MV-4-11 (cell line): ENCODE measurements at places on chromosomes 12 and 14.

DNA sequence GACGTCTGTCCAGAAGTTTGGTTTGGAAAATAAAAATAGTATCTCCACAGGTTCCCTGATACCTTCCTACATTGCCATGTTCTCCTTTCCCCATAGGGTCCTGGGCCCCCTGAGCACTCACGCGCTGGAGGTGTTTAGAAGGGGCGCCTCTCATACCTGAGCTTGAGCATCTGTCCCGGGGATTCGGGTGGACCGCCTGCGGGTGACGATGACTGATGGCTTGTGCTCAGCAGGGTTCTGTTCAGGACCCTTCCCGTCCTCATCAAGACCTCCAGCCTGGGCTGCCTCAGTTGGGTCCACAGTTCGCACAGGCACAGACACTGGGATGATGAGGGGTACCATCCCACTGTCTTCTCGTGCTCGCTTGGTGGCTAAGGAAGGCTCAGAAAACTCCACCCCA lies 22.7 kb upstream of the PNMA1 start:
- no peak for DNase-seq

GRCh38 chr14:75522224-75522982 lies at the start of gene BATF:
Gene BATF (plus strand): TSS chr14:75522469. CDS start chr14:75522683, 214 bp downstream.
- DNase-seq: peak; percentile 72

GRCh38 chr12:82415402-82415801 lies 57.1 kb downstream of the METTL25 start:
- no peak for DNase-seq

DNA sequence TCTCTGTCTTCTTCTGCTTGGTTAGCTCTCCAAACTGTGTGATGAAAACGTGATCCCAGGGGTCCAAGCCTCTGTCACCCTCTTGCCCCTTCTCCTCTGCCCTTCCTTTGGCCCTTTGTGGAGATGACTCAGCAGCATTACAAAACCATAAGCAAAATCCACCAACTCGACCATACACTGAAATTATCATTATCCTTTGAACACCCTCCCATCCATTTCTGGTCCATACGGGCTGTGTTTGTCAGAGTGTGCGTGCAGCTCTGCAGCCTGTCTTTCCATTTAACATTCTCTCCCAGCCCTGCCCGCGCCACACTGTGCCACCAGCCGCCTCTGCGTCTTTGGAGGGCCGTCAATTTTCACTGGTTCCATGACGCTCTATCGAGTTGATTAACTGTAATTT lies 69.2 kb downstream of the SLC25A47 start:
- DNase-seq: peak; percentile 63

- no peak for DNase-seq
Observed at GRCh38 chr14:91870890-91871289, 3.6 kb upstream of the TC2N start.

DNA sequence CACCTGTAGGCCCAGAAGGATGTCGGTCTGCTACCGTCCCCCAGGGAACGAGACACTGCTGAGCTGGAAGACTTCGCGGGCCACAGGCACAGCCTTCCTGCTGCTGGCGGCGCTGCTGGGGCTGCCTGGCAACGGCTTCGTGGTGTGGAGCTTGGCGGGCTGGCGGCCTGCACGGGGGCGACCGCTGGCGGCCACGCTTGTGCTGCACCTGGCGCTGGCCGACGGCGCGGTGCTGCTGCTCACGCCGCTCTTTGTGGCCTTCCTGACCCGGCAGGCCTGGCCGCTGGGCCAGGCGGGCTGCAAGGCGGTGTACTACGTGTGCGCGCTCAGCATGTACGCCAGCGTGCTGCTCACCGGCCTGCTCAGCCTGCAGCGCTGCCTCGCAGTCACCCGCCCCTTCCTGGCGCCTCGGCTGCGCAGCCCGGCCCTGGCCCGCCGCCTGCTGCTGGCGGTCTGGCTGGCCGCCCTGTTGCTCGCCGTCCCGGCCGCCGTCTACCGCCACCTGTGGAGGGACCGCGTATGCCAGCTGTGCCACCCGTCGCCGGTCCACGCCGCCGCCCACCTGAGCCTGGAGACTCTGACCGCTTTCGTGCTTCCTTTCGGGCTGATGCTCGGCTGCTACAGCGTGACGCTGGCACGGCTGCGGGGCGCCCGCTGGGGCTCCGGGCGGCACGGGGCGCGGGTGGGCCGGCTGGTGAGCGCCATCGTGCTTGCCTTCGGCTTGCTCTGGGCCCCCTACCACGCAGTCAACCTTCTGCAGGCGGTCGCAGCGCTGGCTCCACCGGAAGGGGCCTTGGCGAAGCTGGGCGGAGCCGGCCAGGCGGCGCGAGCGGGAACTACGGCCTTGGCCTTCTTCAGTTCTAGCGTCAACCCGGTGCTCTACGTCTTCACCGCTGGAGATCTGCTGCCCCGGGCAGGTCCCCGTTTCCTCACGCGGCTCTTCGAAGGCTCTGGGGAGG lies at the start of gene LTB4R:
LTB4R (plus strand) TSS at position 857 of the 959 bp plus-strand sequence. CDS start 4,150 bp downstream, outside the sequence.
- peak; percentile 74 for DNase-seq

DNA sequence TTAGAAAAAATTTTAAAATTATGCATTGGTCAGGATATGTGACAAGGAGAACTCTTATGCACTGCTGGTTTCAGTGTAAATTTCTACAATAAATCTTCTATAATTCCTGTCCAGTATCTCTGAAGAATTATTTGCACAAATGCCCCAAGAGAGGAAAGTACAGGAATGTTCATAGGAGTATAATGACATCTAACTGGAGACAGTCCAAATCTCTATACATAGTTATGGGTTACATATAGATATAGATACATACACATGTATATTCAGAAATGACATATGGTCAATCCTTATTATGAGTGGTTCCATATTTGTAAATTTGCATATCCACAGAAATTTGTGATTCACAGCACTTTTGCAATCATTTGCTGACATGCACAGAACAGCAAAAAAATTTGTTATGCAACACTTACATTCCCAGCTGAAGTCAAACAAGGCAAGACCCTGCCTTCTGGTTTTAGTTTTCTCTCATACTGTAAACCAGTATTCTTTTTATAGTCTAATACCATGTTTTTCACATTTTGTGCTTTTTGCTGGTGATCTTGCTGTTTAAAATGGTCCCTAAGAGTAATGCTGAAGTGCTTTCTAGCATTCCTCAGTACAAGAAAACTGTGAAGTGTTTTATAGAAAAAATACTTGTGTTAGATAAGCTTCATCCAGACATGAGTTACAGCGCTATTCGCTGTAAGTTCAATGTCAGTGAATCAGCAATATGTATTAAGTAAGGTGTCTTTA lies 103.8 kb downstream of the SLC16A7 start:
- DNase-seq: peak; percentile 74

GRCh38 chr12:96495155-96495554 lies 5.8 kb downstream of the CFAP54 start:
- DNase-seq: no peak

GRCh38 chr14:85241022-85241855 lies 288.7 kb upstream of the FLRT2 start:
- no peak for DNase-seq

DNA sequence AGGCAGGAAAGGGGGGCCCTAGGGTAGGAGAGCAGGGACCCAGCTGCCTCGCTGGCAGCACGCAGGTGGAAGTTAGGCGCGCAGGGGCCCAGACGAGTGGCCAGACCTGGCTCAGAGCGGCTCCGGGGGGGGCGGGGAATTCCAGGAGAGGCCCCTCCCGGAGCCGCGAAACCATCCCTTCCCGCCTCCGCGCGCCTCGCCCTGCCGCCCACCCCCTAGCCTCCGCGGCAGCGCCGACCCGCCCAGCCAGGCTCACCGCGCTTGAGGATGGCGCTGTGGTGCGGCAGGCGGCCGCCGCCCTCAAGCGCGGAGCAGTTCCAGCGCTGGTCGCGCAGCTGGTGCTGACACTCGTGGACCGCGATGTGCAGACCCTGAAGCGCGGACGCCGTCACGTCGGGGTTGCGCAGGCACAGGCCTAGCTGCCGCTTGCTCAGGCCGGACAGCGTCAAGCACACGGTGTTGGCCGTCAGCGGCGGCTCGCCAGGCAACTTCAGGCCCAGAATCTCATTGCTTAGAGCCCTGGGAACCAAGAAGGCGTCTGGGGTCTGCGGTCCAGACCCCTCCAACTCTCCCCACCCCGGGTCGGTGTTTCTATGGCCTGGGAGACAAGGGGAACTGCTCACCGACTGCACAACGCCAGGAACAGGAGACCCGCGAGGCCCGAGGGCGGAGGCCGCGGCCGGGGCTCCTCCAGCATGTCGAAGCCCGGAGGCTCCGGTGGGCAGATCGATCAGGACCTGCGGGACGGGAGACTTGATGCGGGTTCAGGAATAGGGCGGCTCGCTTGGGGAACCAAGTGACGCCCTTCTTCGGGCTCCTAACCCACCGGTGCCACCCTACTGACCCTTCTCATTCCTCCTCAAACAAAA lies 1.5 kb downstream of the WNT10B start:
- DNase-seq: no peak

GRCh38 chr14:53949201-53949600 lies 7.4 kb downstream of the BMP4 start:
- no peak for DNase-seq

DNA sequence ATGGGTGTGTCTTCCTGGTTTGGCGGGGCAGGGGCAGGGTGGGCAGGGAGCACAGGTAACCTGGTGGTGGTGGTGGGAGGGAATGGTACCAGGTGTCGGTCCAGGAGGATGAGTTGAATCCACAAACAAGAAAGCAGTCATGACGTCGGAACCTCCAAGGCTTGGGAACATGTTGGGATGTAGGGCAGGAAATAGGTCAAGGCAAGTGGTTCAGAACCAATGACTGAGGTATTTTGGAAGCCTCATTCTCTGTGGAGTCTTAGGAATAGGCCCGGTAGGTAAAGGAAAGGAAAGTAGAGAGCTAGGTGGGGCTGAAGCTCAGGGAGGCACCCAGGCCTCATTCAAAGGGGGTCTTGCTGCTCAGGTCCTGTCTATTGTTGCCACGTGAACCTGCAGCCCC lies 39.1 kb upstream of the TMED10 start:
- no peak for DNase-seq

DNA sequence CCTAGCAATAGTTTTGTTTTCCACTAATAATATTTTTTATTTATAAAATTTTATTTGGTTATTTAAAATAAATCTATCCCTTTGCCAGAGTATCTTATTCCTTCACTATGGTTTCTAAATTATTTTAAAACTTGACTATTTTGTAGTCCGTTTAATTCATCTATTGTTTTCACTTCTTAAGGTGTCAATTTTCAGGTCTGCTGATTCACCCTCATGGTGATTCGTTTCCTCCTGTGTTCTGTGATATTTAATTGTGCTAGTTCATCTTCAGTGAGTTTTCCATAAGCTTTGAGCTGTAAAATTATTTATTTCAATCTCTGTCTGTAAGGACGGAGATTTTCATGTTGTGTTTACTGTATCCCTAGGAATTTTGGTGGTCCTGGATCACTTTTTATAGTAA lies 70.6 kb downstream of the SNAPC1 start:
- DNase-seq: no peak

DNA sequence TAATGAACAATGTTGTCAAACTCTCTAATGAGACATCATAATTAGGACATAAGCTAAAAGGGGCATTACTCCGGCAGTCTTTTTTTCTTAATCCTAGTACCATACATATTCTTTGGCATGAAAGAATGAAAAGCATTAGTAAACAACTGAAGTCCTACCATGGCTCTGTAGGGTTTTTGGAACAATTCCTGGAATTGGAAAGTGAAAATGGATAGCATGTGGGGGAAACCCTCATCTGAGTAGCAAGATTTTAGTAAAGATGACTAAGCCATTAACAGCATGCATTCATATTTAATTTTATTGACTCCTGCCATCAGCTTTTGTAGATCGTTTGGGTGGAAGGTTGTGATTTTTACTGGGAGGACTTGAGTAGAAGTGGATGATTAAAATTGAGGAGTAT lies 216.2 kb upstream of the PDZRN4 start:
- no peak for DNase-seq

DNA sequence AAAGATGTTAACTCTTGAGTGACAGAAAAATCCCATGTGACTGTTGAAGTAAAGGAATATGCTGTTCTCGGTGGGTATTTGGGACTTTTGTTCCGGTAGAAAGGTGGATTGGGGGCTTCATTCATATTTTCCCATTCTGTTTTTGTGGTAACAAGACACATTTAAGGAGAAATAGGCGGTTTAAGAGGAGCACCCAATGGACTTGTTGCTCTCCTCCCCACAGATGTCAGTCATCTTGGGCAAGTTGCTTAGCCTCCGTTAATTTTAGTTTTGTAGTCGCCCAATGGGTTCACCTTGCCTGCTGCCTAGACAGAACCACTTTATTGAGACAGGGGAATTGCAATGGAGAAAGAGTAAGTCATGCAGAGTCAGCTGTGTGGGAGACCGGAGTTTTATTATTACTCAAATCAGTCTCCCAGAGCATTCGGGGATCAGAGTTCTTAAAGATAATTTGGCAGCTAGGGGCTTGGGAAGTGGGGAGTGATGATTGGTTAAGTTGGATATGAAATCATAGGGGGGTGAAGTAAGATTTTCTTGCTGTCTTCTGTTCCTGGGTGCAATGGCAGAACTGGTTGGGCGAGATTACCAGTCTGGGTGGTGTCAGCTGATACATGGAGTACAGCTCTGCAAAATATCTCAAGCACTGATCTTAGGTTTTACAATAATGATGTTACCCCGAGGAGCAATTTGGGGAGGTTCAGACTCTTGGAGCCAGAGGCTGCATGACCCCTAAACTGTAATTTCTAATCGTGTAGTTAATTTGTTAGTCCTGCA lies 50.3 kb downstream of the SLC38A1 start:
- DNase-seq: peak; percentile 85

- DNase-seq: peak; percentile 36
Observed at GRCh38 chr12:114662512-114663177, 21.3 kb downstream of the TBX3 start.

DNA sequence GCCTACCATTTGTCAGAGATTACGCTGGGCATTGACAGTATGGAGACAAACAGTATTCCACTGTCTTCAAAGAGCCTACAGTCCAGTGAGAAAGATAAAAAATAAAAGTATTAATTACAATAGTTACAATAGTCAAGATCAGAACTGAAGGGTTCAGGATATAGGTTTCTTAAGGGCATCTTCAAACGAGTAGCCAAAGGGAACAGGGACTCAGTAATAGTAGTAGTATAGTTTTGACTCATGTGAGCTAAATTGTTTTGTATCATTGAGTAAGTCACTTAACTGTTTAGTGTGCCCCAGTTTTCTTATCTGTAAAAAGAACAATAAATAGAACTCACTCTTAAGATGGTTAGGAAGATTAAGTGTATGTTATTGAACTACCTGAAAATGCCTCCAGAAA lies 123.6 kb downstream of the METTL25 start:
- no peak for DNase-seq
